ENCODE measurements at places on chromosomes 4 and X.
A peak's percentile ranks its signal among the peaks of the same experiment; 100 is the strongest.

DNA sequence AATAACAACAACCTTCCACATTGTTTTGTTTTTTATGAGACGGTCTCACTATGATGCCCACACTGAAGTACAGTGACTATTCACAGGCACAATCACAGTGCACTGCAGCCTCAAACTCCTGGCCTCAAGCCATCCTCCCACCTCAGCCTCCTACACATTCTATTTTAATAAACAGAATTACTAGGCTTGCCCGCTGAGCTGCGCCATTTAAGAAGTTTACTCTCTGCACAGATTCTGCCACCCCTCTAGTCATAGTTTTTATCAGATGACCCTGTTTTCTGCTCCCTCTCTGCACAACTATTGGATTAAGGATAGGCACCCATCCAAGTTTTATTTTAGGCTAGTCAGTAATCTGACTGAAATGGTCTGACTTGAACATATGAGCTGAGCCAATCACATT is 11.3 kb upstream of the COX18 start:
- no peak for DNase-seq

GRCh38 chrX:107674480-107675364 is 46.4 kb downstream of the PRPS1 start:
- no peak for DNase-seq

- DNase-seq, result no peak
Observed at GRCh38 chrX:69238887-69239231, 73.6 kb upstream of the PJA1 start.

DNA sequence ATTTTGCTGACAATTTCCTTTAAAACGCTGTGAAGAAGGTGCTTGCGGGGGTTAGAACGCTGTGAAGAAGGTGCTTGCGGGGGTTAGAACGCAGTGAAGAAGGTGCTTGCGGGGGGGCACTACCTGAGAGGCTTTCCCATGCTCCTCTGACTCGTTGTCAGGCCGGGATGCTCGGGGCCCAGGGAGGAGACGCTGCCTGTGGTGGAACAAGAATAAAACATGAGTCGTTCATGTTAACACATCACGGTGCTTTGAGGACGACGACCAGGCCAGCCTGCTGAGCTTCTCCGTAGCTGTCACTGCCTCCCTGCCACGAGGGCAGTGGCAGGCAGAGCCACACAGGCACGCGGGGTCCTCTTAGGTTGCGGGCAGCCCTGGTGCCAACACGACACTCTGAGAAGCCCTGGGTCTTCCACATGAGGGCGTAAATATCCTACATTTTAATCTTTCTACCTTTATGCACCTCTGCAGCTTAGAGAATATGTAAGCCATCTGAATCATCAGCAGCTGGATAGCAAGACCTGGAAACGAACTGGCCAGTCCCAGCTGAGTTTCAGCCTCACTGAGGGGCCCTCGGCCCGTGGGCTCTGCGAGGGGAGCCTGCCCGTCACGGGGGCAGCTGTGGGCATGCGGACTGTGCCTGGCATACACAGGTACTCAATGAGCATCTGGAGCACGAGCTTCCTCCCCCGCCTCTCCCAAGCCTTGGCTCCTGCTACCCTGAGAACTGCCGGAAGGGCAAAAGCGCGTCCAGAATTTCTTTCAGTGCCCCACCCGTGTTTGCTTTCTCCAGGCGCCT is 47.0 kb downstream of the FGFRL1 start:
- DNase-seq, result peak; percentile 26

- no peak for DNase-seq
Observed at GRCh38 chr4:141417387-141417786, 196.7 kb downstream of the ZNF330 start.

DNA sequence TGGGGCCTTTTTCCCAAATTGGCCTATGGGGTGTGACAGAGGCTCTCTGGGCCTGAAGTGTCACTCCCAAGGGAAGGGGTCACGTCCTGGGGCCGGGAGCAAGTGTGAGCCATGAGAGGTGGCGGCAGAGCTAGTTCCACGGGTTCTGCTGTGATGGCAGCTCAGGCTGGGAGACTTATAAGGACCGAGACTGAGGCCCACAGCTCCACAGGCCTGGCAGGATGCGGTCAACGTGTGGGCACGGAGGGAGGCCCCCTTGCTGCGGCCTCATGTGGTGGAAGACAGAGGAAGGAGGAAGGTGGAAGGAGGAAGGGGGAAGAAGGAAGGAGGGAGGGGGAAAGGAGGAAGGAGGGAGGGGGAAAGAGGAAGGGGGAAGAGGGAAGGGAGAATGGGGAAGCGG is 7.2 kb upstream of the CPLX1 start:
- DNase-seq, result no peak

- DNase-seq, result no peak
Observed at GRCh38 chrX:252957-253291, 28.3 kb upstream of the PLCXD1 start.

DNA sequence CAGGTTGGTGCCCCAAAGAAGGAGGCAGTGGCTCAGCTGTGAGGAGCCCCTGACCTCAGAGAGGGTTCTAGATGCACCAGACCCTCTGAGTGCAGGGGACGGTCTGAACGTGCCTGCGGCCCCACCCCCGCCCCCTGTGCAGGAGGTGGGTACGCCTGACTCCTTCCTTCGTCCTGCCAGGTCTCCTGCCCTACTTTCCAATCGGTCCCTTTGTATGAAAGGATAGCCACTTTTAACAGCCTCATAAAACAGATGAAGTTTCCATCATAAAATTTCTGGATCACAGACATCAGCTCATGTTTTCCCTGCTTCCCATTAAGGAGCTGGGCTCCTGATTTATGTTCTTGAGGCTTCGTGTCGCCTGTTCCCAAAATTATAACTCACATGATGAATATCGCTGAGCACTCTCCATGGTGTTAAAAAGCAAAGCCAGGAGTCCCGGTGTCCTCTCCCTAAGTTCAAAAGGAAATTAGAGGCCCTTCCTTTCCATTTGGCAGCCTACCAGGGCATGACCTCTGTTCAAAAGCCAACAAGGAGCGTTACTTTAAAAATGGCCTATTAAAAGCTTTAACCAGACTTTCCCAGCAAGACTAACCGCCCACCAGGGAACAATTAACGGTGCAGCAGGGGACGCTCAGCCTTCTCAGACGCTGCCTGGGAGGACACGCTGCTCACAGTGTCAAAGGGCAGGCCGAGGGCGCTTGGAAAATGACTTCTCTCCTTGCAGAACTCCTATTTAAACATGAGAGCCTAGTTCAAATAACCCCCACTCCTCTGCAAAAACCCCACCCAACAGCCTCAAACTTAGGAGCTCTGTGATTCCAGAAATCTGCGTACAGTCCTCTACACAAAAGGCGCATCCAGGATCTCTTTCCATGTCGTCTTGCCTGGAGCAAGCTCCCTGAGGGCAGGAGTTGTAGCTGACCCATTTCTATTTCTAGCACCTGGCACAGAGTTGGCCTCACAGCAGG is 181.9 kb downstream of the AFAP1 start:
- DNase-seq, result no peak

All from foreskin keratinocyte (primary cell).